Activated CD4-positive, alpha-beta T cell treated with anti-CD3 and anti-CD28 coated beads, Interleukin-2, amount 50 U/mL, for 1 hour (primary cell): ENCODE measurements at places on chromosomes 3 and 15.

- DNase-seq = no peak
Measured at GRCh38 chr3:187833375-187833774, 88.1 kb upstream of the BCL6 start.

GRCh38 chr15:74399100-74399499, 31.7 kb upstream of the CYP11A1 start:
- no peak for DNase-seq

DNA sequence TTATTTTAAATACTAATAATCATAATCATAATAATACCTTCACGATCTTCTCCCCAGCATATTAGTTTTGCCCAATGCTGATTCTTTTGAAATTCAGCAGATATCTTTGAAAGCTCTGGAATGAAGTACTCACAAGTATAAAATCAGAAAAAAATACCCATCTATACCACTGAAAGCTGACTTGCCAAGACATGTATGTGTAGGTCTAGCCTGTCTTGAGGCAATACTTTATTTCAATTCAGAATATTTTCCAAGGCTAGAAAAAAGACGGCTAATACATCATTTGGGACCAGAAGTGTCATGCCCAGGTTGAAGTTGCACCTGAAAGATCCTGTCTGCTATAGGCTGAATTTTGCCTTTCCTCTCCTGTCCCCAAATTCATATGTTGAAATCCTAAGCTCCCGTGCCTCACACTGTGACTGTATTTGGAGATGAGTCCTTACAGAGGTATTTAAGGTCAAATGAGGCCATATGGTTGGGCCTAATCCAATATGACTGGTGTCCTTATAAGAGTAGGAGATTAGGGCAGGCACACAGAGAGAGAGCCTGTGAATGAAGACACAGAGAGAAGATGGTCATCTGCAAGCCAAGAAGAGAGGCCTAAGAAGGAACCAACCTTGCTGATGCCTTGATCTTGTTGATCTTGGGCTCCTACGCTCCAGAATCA, 255.9 kb upstream of the CMC1 start:
- DNase-seq = no peak

GRCh38 chr15:23616536-23616935, 31.1 kb downstream of the MAGEL2 start:
- no peak for DNase-seq

GRCh38 chr15:92510163-92510882, 116.6 kb downstream of the ST8SIA2 start:
- no peak for DNase-seq

DNA sequence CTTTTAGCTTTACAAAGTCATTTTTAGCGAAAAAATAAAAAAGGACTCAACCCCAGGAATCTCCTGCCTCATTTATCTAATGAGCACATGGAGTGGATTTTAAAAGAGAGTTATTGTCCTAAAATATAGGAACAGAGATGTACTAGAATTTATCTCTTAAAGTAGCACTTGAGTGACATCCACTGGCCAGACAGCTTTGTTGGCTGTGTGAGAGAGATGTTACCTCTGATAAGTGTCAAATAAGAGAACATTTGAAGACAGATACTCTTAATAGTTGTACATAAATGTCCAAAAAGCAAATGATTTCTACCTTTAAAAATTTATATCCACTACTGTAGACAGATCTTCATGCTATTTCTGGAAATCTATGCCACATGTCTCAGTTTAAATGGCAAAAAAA, 12.3 kb upstream of the MFSD1 start:
- DNase-seq = no peak

DNA sequence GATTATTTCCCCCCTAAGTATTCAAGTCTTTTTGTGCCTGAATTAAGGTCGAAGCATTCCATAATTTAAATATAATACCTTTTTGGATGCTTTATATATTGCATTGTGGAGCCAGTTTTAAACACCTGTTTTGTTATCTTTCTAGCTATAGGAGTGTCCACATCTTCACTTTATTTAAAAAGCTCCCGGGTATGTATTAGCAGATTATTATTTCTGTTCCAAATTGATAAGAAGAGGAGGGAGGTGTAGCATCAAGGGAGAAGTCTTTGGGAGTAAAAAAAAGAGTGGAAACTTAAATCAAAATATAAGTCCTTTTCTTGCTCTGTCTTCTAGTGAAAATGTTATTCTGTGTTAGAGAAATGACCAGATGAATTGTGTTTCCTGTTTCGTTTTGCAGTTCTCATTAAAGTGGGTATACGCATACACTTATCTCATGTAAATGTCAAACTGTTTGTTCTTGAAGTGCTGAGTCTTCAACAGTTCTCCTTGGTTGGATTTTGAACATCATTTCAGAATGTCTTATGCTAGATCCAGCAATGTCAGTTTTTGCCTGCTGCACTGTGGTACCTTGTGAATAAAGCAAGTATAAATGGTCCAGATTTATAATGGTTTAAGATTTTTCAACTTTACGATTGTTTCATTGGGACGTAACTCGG, 105.8 kb downstream of the FNDC3B start:
- no peak for DNase-seq

DNA sequence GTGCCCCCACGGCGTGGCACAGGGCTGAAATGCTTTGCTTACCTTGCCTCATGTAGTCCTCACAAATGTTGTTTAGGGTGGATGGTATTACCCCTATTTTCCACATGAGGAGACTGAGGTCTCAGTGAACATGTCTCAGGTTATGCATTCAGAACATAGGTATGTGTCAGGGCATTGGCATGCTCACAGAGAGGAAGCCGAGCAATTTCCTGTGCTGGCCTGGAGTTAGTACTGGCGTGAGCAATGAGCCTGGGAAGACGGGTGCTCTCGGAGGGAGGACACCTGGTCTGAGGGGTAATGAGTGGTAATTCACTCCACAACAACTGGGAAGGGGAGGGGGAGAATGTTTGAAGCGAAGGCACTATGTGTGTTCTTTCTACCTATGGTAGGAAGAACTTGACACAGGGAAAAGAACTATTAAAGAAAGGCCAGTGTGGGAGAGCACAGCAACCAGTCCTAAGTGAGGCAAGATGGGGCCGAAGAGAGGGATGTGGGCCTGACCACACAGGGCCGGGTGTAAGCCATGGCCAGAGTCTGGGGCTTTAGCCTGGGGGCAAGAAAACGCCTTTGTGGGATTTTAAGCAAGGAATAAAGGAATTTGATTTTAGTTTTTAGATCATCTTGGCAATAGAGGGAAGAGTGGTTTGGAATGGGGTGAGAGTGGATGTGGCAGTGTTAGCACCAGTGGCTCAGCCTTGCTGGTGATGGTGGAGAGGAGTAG, 4.9 kb upstream of the FAM131A start:
- DNase-seq = no peak

DNA sequence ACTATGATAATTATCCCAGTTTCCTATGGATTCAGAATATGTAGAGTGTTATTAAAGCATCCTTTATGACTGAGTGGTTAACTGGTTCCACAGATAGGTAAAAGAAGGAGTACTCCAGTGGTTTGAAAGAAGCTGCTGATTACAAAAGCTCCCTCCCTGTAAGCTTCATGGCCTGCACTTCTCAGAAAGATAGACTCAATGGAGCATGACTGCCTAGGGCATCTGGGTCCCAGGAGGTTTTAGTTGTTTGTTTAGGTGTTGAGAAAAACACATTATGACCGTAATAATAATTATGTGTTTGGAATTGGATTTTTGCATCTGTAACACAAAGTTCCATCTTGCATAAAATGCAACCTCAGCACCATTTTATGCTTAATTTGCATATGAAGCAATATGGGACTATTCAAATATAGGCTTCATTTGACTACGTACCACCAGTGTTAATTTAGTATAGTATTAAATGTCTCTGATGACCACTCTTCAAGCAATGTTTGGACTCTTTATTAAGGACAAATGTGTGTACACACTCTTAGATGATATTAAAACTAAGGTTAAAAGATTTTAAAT, 121.1 kb downstream of the ROBO2 start:
- DNase-seq = no peak

DNA sequence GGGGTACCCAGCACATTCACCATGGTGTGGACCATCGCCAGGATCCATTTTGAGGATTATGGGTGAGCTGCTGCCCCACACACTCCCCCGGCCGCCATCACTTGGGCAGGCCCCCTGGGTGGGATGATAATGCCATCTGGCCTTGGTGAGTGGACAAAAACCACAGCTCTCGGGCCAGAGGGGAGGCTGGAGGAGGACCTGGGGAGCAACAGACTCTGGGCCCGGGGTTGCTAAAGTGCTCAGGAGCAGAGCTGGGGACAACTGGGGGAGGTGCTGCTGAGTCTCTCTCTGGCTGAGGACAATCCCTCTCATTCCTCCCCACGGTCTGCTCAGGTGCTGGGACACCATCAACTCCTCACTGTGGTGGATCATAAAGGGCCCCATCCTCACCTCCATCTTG, 29.0 kb downstream of the VIPR1 start:
- DNase-seq = no peak

DNA sequence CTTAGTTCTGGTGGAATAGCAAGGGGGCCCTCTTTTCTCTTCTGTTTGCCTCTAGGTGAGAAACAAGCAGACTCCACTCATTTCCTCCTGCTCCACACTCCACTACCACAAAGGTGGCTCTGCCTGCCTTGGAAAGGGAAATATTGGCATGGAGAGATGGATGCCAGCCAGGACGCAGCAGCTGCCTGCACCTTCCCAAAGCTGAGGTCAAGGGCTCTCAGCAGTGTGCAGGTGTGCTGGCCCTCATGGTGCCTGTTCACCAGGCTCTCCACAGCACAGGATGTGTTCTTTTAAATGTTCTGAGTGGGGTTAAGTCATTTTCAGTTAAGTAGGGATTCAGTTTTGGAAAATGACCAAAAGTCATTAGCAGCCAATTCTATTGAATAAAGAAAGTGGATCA, 211.2 kb upstream of the STRIT1 start:
- DNase-seq = no peak

DNA sequence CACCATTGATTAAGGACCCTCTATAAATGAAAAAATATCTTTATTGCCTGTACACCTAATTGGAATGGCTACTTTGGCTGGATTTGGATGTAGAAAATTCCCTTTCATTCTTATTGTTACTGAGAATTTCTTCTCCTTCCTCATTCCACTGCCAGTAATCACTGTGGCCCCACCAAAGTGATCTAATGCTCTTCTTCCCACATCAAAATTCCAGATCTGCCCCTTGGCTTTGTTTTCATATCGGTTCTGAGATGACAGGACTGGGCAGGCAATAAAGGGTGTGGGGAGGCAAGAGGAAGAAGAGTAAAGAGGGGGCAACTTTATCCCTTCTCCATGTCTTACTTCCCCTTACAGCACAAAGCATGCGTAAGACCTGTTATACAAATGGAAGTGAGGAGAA, 2.1 kb downstream of the ANKUB1 start:
- no peak for DNase-seq

- DNase-seq = no peak
Measured at GRCh38 chr3:133991637-133992036, 38.1 kb downstream of the SLCO2A1 start.

DNA sequence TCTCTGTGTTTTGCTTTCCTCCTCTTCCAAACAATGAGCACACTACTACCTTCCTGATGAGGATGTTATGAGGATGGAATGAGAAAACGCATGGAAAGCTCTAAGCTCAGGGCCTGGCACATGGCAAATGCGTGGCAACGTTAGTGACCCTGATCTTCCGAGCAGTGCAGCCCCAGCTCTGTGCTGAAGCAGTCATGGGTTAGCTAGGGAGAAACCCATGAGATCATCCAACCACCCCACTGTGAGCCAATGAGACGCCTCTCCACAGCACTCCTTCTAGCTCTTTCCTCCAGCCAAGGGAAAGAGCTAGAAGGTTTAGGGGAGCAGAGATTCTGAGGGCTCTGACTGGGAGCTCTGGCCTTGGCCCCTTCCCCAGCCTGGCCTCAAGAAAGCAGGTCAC, 4.5 kb downstream of the CPN2 start:
- no peak for DNase-seq

GRCh38 chr15:65163041-65163440, 22.1 kb downstream of the CLPX start:
- DNase-seq = no peak

DNA sequence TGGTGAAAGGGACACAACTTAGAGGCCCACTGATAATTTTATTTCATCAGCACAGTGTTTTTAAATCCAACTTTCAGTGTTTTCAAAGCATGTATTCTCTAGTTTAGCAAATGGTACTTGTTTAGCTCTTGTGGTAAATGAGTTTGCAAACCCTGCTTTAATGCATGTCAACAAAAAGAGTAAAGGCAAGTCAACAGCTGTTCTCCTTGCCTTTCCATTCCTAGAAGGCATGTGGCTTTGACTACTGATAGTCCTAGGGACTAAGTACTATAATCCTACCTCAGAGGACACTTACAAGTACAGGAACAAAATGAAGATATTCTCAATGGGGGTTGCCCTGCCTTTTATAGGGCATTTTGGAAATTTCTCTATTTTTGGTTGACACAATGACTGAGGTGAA, 13.1 kb downstream of the NPTN start:
- DNase-seq = no peak

DNA sequence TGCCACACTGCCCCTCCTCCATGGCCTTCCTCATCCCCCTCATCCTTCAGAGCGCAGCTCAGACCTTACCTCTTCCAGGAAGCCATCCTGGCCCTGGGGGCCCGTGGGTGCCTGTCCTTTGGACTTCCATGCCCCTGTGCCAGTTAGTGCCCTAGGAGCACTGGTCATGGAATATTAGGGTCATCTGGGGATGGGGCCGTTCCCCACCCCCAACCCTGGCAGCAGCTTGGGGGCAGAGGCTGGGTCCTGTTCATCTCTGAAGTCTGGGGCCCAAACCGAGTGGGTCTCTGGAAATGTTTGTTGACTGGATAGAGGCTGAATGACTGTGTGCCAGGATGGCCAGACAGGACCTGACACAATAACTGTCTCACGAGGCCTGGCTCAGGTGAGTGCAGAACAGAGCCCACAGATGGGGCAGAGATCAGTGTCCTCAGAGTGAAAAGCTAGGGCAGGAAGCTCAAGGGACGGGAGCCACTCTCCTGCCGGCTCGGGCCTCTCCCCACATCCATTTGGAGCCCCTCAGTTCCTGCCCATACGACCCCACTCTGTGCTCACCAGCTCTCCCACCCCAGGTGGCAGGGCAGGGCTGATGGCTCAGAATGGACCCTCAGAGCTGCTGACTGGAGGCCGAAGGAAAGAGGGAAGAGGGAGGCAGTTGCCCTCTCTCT, 62.5 kb downstream of the TLE3 start:
- no peak for DNase-seq

DNA sequence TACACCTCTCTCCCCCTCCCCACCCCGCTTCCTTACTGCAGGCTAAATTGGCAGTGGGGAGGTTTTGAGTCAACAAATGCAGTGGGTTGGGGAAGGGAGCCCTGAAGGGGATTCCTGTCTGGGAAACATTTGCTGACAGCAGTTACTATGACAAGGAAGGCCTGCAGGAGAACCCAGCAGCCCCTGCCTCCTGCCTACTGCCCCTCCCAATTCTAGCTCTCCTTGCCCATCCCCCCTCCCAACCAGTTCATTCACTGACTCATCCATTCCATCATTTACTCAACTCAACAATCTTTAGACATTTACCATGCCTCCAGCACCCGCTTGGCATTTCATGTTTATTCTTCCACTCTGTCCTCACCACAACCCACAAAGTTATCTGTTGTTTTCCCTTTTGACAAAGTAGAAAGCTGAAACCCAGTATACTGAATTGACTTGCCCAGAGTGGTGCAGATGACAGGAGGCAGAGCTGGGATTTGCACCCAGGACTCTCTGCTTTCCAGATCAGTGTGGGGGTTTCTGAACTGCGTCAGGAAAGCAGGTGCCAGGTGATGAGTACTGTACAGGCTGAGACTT, 75.0 kb downstream of the MAGEF1 start:
- peak; percentile 8 for DNase-seq
